CD8-positive, alpha-beta memory T cell (primary cell): ENCODE measurements at places on chromosomes 6 and 20. TPM values are rescaled to one million over a fixed set of nuclear protein-coding genes. Genes with fewer than 3 reads are reported as not detected.

SLC32A1 gene
- not detected for polyA plus RNA-seq

HTR1E gene
- polyA plus RNA-seq = not detected

LY6G6C gene
- polyA plus RNA-seq = not detected

VSX1 gene
- not detected for polyA plus RNA-seq

APOBEC2 gene
- not detected for polyA plus RNA-seq

LY6G5B gene
- 0.64 TPM for polyA plus RNA-seq

PAK1IP1 gene
- polyA plus RNA-seq = 18.8 TPM

SALL4 gene
- polyA plus RNA-seq = not detected

ULBP1 gene
- not detected for polyA plus RNA-seq
